ENCODE measurements at places on chromosomes 12 and 14. TPM values are rescaled to one million over a fixed set of nuclear protein-coding genes. Genes with fewer than 3 reads are reported as not detected.

CRADD gene
- total RNA-seq: 27.8 TPM

HECTD4 gene
- total RNA-seq: 11.3 TPM

ADGRD1 gene
- total RNA-seq: 1.1 TPM

SMIM41 gene
- total RNA-seq: not detected

CCDC197 gene
- total RNA-seq: not detected

CLEC1B gene
- total RNA-seq: not detected

NUP37 gene
- 27.0 TPM for total RNA-seq

CLEC7A gene
- not detected for total RNA-seq

ACSS3 gene
- total RNA-seq: 10.2 TPM

SERPINA10 gene
- total RNA-seq: not detected

IL26 gene
- not detected for total RNA-seq

LALBA gene
- total RNA-seq: not detected

BTBD7 gene
- 21.5 TPM for total RNA-seq

CLEC4D gene
- not detected for total RNA-seq

TAS2R7 gene
- total RNA-seq: not detected

USP44 gene
- under 0.01 TPM for total RNA-seq

NTF3 gene
- total RNA-seq: not detected

PRKAG1 gene
- total RNA-seq: 71.6 TPM

BMAL2 gene
- 0.83 TPM for total RNA-seq

PDZRN4 gene
- total RNA-seq: not detected

CD163L1 gene
- not detected for total RNA-seq

SERPINA9 gene
- not detected for total RNA-seq

LRRIQ1 gene
- not detected for total RNA-seq

NEDD1 gene
- total RNA-seq: 6.7 TPM

PRB2 gene
- not detected for total RNA-seq

PRPH gene
- 0.73 TPM for total RNA-seq

AKAP5 gene
- total RNA-seq: 0.31 TPM

COCH gene
- total RNA-seq: 0.20 TPM

USP15 gene
- 12.6 TPM for total RNA-seq

GALNT8 gene
- total RNA-seq: not detected

PMEL gene
- 0.44 TPM for total RNA-seq

CELA1 gene
- total RNA-seq: not detected

FOXM1 gene
- total RNA-seq: 4.2 TPM

CCDC38 gene
- not detected for total RNA-seq
